ENCODE measurements at places on chromosomes 7 and 10.

DNA sequence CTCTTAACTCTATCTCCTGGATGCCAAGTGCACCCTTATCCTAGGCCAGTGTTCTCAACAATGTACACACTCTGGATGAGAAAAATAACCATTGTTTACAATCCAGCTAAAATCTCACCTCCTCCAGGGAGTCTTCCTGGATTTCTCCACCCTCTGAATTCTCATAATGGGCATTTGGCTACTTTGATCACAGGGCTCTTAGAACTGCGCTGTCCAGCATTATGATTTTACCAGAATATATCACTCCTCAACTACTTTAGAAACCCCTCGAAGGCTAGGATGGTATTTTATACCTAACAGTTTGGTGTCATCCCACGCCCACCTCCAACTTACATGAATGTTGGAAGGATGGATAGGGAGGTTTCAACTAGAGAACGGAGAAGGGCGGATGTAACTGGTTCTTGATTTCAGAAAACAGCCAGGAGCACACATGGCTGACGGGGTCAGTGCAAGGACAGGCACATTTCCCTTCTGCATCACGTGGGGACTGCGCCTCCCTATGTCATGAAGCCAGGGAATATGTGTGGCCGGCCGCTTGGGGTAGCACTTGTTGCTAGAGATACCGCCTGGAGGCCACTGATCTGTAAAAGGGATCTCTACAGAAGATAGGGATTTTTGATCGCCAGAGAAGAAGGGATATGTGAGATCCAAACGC lies 1.2 kb upstream of the ATP6V0E2 start:
- peak; percentile 69 for DNase-seq

DNA sequence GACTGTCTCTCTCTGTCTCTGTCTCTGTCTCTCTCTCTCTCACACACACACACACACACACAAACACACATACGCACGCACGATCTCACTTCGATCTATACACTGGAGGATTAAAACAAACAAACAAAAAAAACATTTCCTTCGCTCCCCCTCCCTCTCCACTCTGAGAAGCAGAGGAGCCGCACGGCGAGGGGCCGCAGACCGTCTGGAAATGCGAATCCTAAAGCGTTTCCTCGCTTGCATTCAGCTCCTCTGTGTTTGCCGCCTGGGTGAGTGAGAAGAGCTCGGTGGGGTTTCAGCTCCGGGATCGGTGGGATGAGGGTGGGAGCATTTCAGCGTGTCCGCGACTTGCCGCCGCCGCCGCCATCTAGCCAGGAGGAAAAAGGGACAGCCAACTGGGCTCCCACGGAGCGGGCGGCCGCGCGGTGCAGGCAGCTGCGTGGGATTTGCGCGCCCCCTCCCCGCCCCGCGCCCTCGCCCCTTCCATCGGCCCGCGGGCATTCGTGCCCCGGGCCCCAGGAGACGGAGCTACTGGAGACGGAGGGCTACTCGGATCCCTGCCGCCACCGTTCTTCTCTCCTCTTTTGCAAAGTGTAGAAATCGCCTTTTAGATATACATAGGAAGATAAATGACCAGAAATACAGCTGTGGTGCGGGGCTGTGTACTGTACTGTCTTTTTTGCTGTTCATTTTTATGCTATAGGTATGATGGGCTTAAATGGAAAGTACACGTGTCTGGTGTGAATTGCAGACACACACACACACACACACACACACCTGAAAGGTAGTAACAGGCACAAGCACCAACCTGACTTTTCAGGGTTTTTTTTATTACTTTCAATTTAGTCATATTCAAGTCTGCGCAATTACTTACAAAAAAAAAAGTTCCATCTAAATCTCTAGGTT lies 581 bp downstream of the PTPRZ1 start:
- peak; percentile 13 for DNase-seq

DNA sequence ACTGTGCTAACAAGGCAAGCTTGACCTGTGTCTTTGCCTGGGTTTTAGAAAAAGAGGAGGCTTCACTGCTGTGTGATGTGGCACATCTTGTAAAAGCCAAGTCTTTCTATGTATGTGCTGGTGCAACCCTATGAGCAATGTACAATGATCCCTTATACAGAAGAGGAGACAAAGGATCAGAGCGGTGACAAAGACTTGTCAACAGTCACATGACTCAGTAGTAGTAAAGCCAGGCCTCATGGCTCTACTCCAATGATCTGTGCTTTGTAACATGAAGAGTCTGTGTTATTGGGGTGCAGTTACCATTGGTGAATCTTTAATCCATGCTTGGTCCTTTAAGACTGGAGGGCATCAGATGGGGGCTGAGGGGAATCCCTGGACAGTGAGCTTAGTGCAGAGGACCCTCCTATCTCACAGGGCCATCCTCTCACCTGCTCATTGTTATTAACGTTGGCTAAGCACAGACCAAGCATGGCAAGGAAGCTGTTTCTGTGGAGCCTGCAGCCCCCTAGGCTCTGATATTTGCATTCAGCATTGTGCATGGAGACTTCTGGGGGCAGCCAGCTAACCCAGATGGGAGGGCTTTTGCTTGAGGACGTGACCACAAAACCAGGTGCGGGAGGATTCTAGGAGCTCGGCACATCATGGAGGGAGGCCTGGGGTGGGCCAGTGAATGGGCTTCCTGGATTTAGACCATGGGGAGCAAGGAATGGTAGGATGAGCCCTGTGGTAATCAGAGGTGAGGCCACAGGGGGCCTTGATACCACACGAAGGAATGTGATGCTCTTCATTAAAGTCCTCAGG lies 308.8 kb upstream of the ZNF32 start:
- DNase-seq = no peak

GRCh38 chr7:101206665-101207042 lies 5.8 kb upstream of the MOGAT3 start:
- DNase-seq = no peak

- DNase-seq = no peak
Observed at GRCh38 chr7:18530224-18531179, 35.0 kb downstream of the HDAC9 start.

DNA sequence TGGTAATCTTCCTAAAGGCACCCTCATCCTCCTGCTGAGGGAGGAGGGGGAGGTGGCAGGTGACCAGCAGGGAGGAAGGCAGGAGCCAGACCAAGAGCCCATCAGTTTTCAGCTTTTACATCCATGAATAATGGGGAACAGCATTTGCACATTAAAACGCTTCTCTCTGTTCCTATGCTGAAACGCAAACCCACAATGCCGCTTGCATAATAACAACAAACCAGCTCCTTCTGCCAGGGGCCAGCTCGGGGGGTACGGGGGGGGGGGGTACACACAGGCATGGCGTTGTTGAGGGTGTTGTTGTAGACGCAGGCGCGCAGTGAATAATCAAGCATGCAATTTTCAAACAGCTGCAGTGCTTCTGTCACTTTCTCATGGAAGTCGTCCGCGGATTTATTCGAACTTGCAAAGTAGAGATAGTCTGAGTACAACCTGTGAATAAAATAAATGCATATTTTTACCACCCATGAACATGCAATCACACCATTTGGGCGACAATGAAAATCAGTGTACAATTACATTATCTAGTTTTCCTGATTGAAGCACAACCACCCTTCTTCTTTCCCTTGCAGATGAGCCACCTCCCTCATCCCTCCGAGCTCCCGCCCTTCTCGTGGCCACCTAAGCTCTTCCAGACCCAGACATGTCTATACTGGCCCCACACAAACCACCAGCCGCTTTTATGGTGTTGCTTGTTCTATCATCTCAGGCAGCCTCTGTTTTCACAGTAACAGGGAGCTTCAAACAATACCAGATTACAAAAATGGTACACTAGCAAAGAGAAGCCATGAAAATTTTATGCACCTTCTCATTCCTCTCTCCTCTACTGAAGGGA lies 72.2 kb downstream of the CHST15 start:
- DNase-seq = no peak

DNA sequence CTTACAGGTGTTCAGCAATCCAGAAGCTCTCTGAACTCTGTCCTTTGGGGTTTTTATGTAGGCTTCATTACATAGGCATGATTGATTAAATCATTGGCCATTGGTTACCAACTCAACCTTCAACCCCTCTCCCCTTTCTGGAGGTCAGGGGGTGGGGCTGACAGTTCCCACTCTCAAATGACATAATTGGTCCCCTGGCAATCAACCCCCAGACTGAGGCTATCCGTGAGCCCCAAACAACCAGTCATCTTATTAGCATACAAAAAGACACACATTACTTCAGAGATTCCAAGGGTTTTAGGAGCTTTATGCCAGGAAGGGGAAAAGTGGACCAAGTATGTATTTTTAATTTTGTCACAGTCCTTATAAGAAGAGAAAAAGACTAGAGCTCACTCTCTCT lies 92.1 kb downstream of the ZNF467 start:
- DNase-seq = no peak

GRCh38 chr7:65230231-65230630 lies 143.4 kb upstream of the ZNF92 start:
- DNase-seq = no peak

DNA sequence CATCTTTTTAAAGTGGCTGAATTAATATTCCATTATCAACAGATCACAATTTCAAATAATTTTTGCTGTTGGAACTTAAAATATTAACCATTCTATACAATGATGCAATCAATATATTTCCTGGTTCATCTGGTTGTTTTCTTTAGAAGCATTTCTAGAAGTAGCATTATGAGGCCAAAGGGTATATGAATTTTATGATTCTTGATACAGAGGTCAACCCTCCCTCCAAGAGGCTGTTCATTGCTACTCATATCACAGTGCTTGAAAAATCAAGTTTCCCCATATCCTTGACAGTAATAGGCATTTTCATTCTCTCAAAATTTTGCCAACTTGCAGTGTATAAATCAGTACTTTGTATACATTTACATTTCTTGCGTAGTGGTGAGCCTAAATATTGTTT lies 312.6 kb downstream of the BMPER start:
- DNase-seq = no peak

DNA sequence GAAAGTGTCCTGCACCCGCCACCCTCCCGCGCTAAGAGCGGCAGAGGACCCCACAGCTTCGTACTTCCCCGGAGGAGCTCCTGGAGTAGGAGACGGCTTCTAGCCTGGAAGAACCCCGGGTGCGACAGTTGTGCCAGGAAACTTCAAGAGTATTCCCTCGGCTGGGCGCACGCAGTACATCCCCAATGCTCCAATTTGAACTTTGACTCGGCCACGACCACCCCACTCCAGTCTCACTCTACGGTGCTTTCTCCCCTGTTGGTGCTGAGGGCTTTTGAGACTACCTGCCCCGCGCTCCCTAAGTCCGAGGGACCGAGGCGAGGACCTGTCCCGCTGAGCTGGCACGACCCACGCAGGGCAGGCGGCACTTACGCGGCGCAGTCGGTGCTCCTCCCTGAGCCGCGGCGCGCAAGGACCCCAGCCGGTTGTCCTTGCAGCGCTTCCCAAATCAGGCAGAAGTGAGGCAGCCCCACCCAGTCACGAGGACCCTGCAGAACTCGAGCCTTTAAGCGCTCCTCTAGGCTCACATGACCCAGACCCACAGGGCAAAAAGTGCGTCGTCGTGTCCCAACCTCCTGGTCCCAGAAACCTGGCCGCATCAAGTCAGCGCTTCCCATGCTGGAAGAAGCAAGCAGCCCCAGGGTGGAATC lies at the start of gene CPVL:
Gene CPVL, minus strand, starts transcription at position 481 of the 650 bp plus-strand sequence. CDS start 25,476 bp downstream, outside the sequence.
- DNase-seq = no peak

DNA sequence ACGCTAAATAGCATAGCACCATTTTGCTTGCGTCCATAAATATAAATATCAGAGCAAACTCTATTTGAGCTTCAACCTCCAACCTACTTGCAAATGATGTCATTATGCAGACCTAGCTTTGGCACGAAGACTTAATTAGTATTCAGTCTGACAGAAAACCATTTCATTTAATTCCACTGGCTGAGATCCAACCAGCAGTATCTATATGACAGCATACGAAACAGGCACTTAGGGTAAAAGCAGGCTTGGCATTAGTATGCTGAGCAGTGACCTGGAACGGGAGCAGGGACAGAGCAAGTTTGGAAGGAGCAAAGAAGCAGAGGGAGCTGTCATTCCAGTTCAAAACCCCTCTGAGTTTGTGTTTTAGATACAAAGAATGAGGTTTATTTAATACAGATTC lies 312.5 kb upstream of the CHRM2 start:
- no peak for DNase-seq

- no peak for DNase-seq
Observed at GRCh38 chr7:114508086-114508485, 93.5 kb downstream of the FOXP2 start.

DNA sequence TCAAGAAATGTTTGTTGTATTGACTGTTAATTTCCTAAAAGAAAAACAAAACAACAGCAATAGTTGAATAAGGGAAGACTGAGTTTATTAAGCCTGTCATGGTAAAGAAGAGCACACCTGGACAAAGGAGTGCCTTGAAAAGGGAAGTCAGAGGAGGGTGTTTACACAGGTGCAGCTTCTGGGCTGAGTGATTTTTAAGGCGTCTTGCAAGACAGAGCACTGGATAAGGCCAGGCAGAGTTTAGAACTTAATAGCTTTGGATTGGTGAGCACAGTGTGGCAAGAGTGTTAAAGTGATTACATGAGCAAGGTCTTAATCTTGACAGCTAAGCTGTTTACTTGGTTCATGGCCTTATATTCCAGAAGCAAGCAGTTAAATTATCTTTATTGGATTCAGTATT lies 423.2 kb downstream of the CNTNAP2 start:
- no peak for DNase-seq

DNA sequence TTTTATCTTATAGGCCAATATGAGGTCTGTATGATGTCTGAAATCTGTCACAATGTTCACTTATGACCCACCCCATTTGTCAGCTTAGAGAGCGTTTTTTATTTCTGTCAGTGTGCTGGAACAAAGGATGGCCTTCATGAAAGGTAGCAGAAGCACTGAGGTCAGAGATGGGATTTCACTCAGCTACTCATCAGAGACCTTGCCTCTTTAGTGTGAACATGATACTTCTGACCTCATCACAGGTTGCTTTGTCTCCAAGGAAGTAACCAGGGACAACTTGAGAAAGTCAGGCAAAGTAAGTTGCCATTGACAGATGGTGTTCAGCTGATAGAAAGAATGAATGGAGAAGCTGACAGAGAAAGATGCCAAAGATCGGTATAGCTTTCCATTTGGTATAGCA lies 16.3 kb downstream of the YAE1 start:
- DNase-seq = no peak

DNA sequence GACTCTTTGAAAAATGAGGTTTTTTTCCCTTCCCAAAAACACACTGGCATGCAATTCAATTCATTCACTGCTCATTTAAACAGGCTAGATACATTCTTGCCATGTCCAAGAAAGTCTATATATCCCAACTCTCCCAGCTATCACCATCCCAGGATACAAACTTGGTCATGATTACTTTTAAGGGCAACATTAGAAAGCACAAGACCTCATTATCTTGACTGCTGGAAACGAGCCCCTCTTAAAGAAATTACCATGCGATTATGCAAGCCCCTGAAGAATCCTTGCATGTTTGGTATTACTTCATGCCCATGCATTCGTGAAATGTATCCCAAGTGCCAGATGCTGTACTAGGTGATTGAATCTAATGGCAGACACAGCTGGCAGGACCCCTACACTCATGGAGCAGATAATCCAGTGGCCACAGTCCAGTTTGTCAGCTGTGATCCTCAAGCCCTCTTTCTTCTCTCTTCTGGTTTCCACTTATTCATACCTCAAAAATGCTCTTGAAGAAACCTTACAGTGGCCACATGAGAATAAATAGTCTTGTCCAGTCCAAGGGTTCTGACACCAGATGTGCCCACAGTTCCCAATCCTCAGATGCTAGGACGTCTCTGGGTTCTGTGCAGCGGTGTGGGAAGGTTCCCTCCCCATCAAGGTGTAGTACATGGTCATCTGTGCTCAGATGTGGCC lies 103.7 kb upstream of the HABP2 start:
- no peak for DNase-seq

GRCh38 chr7:105346593-105347322 lies 42.0 kb downstream of the SRPK2 start:
- DNase-seq = no peak

GRCh38 chr7:119694506-119694905 lies 578.5 kb upstream of the KCND2 start:
- DNase-seq = no peak
